SW 1271 (cell line): ENCODE measurements at places on chromosomes 4 and X.

DNA sequence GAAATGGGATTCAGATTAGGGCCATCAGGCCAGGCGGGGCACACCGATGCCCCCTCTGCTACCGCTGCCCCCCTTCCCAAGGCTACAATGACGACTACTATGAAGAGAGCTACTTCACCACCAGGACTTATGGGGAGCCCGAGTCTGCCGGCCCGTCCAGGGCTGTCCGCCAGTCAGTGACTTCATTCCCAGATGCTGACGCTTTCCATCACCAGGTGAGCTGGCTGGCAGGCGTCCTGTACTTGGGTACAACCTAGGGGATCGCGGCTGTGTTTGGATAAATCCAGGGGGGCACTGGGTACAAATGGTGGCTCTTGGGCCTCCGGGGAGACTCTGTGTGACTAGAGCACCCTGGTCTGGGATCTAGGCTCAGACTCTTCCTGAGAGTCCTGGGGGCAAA, 1.1 kb downstream of the EMD start:
- DNase-seq, result no peak

GRCh38 chr4:151045907-151046306, 30.8 kb upstream of the LRBA start:
- DNase-seq, result no peak

GRCh38 chrX:44088510-44089144, 115.4 kb upstream of the NDP start:
- DNase-seq, result no peak

DNA sequence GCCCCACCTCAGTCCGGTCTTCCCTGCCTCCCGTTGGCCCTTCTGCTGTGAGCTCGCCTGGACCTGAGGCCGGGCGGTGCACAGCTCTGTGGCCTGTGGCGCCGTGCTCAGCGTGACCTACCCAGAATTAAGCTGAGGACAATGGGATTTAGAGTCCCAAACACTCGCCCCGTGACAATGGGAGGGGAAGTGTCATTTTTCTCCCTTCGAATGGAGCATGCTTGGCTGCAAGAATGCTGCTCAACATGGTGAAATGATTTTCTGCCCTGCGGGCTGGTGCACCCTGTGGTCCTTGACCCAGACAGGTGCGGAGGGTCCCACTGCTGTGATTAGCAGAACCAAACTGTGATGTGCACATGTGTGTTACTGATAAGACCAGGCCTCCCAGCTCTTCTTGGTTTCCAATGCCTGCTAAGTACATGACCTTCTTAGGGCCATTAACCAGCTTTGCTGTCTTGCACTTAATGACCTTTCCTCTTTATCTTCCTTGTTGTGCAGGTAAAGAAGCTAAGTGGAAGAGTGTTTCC, 772 bp downstream of the EOLA1 start:
- no peak for DNase-seq

DNA sequence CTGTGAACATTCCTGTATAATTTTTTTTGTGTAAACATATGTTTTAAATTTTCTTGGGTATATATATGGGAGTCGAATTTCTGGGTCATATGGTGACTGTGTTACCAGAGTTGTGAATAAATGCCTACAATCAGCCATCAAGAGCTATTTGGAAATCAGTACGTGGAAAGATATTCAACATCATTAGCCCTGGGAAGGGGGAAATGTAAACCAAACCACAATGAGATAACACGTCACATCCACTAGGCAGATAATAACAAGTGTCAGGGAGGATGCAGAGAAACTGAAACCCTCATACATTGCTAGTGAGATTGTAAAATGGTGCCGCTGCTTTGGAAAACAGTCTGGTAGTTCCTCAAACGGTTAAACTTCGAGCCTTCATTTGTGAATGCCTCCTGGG, 43.9 kb downstream of the LUZP4 start:
- DNase-seq, result no peak

- no peak for DNase-seq
Observed at GRCh38 chrX:17432158-17432557, 57.2 kb downstream of the NHS start.

DNA sequence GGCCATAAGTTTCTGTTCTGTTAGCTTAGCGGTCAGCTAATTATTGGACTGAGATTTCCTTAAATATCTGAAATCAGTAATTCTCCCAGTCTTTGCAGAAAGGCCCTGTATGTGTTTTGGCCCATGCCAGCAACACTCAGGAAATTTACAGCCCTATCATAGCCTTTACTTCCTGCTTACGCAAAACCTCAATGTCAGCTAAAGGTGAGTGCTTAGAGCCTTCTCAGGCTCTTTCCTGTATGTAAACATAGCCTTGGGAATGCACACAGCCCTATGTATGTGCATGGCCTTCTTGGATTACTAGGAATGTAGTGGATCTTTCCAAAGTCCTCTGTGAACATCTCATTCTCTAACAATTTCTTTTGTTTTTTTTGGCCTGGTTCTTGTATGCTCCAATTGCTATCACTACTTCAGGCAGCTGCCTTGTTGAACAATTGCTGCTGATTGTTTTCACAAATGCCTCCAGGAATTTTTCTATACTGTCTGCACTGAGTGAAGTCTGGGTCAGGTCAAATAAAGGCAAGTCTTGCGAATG, 200.0 kb downstream of the PPP1R2C start:
- DNase-seq, result no peak

- peak; percentile 57 for DNase-seq
Observed at GRCh38 chrX:153708415-153708814, 15.8 kb downstream of the BCAP31 start.

GRCh38 chr4:90190525-90190924, 63.3 kb downstream of the CCSER1 start:
- DNase-seq, result no peak

DNA sequence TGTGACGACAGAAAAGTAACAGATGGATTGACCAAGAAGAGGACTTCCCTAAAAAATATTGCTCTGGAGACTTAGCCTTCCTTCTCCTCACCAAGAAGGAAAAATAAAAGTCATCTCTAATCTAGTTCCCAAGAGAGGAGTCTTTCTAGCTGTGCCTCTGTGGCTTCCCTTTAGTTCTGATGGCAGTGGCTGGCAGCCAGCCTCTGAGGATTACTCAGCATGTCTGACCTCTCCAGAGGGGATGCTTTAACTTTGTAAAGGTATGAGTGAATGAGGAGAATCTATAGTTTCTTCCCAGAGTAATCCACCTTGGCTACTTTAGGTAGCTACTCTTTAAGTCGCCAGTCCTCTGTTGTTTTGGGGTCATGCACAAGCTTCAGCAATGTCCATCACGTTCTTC, 163.9 kb upstream of the KIT start:
- DNase-seq, result no peak

DNA sequence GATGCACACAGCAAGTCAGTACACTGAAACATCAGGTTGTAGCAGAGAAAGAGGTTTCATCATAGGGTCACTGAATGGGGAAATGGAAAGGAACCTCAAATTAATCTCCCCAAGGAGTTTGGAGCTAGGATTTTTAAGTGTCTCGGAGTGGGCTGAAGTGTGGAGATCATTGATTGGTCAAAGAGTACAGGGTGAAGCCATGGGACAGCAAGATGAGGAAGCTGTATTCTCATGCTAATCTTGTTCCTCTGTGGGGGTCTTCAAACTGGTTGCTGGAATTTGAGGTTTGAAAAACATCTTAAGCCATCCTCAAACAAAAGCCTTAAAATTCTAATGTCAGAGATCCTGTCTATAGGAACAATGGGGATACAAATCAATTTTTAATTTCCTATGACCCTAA, 78.8 kb upstream of the TEX13A start:
- DNase-seq, result no peak

- DNase-seq, result no peak
Observed at GRCh38 chr4:89009115-89009514, 47.9 kb downstream of the FAM13A start.

GRCh38 chr4:85495621-85496020, 20.7 kb downstream of the ARHGAP24 start:
- no peak for DNase-seq

GRCh38 chr4:40099010-40099409, 42.4 kb downstream of the N4BP2 start:
- no peak for DNase-seq

- DNase-seq, result no peak
Observed at GRCh38 chr4:156992943-156993342, 21.3 kb upstream of the PDGFC start.

DNA sequence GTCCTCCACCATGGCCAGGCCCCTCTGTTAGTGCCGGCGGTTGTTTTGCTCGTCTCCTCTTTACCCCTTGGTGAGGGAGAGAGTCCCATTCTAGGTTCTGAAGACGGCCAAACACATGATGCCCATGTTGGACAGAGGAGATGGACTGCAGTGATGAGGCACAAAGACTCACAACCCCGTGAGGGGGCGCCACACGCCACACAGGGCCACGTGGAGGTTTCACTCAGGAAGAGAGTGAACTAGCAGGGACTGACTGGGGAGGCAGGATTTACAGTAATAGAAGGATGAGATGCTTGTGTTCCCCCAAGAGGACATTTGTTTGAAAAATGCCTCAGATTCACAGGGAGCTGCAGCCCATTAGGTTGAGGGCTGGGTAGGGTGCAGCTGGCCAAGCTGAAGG, 655.3 kb upstream of the FRG1 start:
- no peak for DNase-seq

DNA sequence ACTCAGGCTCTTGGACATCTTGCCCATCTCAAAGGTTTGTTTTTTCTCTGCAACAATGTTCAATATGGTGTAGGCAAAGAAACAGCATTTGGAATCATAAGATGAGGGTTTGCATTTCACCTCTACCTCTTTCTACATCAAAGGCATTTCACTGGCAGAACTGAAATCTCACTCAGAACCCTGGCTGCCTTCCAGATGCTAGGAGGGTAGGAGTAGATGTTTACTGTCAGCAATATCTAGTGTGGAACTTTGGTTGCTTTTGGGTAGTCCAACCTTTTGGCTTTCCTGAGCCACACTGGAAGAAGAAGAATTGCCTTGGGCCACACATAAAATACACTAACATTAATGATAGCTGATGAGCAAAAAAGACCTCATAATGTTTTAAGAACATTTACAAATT, 297.0 kb upstream of the KLF3 start:
- DNase-seq, result no peak
